Cardiac fibroblast (primary cell): ENCODE measurements at places on chromosomes 16 and 17.
A peak's percentile ranks its signal among the peaks of the same experiment; 100 is the strongest.

- DNase-seq = peak; percentile 58
These were observed 138.3 kb downstream of the KCNJ2 start for GRCh38 chr17:70307430-70308225.

- DNase-seq = no peak
These were observed 7.8 kb upstream of the IRF8 start for GRCh38 chr16:85891033-85891775.

GRCh38 chr17:17738901-17739300, 57.6 kb downstream of the RAI1 start:
- peak; percentile 20 for DNase-seq

DNA sequence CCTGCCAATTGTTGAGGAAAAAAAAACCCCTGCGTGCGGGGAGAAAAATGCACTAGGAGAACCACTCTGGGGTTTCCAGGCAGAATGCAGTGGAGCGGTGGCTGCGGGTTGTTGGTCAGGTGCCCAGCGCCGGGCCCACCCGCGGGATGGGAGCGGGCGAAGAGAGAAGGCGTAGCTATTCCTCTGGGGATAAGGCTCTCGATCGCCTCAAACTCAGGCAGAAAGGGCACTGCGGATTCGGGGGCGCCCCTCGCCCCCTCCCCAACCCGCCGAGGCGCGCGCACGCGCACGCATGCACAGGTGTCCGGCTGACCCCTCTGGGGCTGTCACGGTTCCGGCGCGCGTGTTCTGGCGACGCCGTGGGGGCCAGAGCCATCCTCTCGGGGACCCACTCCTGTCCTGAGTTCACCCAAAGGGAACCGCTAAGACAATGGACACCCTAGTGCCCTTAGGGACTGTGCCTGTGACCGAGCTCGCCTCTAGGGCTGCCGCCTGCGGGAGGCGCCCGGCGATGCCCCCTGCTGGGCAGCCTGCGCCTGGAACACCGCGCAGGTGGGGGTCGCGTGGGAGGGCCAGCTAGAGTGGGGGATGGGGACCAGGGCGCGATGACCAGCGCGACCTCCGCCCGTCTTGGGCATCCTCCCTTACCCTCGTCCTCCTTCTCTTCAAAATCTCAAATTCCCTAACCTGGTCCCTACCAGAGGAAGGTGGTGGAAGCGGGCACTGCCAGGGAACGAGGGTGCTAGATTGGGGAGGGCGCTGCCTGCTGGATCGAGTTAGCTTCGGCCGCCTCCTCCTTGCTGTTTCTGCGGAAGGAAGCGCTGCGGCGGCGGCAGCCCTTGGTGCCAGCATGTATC, 14.4 kb upstream of the CBX8 start:
- no peak for DNase-seq

DNA sequence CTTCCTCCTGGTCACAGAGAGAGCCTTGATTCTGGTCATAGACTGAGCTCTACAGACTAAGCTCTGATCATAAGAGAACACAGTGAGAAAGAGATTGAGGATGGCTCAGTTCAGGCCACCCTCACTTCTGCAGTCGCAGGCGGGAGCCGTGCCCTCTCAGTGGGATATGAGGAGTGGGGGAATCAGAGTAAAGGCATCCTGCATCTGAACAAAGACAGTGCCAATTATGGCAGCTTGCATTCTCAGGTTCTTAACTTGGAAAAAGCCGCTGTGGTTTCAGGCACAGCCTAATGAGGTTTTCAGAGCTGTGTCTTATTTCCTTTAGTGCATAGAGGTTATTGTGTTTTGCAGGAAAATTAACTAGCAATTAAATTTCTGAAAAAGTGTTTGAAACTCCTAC, 134.4 kb upstream of the NLRP1 start:
- DNase-seq = no peak

DNA sequence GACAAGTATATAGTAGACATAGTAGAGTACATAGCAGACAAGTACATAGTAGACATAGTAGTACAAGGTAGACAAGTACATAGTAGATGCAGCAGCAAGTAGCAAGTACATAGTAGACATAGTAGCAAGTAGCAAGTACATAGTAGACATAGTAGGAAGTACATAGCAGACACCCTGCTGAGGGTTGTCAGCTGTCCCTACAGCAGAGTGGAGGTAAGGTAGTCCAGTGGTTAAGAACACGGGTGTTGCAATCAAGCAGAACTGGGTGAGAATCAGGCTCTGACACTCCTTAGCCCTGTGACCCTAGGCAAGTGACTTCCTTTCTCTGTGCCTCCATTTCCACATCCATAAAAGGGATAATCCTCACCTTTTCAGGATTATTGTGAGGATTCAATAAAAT, 94.7 kb downstream of the NOG start:
- no peak for DNase-seq
